ENCODE measurements at places on chromosomes 3 and 15. TPM values are rescaled to one million over a fixed set of nuclear protein-coding genes. Genes with fewer than 3 reads are reported as not detected.

Gene WDR48
- total RNA-seq = 15.6 TPM

Gene RASGRP1
- total RNA-seq = not detected

Gene GPR27
- total RNA-seq = not detected

Gene ZNF197
- 10.3 TPM for total RNA-seq
